Suprapubic skin (tissue), 4 donors: ENCODE measurements at places on chromosomes 12 and 14.

- DNase-seq = no peak
Measured at GRCh38 chr14:65850429-65851135, 438.1 kb downstream of the FUT8 start.

GRCh38 chr12:42992826-42993225 is 403.3 kb upstream of the PRICKLE1 start:
- DNase-seq = no peak

DNA sequence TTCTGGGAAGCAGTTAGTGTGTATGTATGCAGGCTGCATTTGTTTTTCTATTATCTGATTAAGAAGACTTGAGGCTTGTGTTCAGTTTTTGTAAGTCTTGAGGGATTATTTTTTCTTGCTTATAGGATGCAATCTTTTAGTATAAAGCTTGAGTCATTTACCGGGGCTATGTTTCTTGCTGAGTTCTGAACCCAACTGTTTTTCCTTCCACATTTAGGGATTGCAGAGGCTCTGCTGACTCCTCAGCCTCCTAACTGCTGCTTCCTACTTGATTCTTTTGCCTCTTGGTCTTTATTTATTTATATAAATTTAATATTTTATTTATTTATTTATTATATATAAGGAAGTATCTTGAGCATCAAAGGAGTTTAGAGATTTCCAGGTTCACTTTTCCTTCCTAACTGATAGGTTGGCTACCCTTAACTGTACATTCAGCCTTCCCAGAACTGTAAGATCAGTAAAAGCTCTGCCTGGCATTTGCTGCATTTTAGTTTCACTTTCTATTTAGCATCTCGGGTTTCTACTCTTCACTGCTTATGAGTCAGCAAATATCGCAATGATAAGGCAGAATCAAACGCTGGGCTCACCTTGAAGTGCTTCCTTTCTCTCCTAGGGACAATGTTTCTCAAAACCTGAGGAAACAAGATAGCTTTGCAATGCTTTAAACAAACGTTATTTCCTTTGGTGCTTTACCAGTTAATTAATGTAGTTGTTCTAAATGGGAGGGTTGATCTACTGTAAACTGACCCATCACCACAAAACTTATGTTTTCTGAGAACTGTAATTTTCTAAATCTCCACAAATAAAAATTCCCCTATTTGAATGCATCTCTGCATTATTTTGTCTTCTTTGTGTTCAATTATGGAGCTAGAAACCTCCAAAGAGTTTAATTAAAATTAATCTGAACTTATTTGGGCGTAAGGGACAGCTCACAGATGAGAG is 1183.7 kb upstream of the TMEM132C start:
- no peak for DNase-seq

GRCh38 chr14:63404906-63405305 is 86.2 kb upstream of the GPHB5 start:
- no peak for DNase-seq

DNA sequence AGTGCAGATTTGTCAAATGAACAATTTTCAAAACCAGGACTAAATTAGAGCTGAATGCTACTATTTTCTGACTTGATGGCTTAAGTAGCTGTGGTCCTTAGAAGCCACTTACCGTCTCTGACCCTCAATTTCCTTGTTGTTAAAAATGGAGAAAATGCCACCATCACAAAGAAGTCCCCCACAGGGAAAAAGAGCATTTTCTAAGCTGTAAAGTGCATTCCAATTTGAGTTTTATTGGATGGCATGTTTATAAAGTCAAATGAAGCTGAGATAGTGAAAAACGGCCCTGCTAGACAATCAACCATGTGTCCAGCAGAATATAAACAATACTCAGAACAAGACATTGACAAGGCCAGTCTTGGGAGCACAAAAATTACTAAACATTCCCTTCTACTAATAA is 53.6 kb downstream of the GOLGA5 start:
- DNase-seq = no peak

DNA sequence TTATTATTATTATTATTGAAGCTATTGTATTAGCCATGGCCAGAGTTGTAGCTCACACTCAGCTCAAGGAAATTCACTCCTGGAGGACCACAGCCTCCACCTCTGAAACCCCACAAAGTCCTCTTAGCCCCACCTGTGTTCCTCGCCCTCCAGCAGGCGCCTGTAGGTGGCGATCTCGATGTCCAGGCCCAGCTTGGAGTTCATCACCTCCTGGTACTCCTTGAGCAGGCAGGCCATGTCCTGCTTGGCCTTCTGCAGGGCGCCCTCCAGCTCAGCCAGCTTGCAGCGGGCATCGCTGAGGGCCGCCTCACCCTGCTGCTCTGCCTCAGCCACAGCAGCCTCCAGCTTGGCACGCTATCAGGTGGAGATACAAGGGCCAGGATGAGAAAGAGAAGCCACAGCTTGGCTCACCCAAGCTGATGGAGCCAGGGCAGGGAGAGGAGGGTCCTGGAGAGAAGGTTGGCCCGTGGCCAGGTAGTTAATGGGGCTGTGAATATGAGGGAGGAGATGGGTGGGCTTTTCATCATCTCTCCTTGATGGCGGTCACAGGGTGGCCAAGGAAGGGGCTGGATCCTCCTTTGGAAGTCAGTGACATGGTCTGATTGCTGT is 5.1 kb downstream of the KRT85 start:
- DNase-seq = no peak

DNA sequence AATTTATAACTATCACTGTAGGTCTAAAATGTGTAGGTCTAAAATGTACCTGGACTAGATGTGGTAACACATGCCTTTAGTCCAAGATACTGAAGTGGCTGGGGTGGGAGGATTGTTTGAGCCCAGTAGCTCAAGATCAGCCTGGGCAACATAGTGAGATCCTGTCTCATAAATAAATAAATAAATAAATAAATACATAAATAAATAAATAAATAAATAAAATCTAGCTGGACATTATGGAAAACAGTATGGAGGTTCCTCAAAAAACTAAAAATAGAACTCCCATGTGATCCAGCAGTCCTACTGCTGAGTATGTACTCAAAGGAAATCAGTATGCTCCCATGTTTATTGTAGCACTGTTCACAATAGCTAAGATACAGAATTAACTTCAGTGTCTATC is 24.0 kb downstream of the PDE3A start:
- no peak for DNase-seq

- DNase-seq = no peak
Measured at GRCh38 chr12:32390572-32391219, 8.7 kb upstream of the FGD4 start.

DNA sequence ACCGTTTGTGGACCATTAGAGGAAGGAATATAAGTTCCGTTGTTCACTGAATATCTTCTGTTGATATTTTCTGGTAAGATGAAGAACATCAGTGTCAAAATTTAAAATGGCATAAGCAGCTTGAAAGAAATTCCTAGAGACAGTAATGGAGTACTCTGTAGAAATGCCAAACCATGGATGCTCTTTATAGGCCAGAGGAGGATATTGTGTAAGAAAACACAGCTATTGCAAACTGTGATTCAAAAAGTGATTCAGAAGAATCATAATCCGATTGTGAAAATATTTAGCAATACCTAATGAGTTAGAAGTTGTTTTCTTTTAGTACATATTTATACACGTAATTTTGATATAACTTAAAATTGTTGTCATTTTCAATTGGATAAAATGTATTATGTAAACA is 102.8 kb downstream of the SLC16A7 start:
- DNase-seq = no peak

DNA sequence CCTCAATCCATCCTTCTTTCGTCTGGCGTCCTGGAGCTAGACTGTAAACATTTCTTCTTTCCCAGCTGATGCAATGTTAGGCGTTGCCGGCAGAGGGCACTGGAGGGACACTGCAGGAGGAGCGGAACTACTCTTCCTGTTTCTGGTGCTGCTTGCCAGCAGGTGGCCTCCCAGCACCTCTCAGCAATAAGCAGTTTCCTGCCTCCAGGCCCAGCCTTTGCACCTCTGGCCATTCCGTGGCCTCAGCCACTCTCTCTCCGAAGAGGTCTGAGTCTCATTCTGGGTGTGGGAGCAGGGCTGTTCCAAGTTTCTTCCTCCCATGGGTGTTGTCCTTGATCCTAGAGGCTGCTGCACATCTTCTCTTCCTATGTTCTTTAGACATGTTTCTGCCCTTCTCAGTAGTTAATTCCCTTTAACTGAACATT is 7.5 kb upstream of the ASPG start:
- peak; percentile 92 for DNase-seq

GRCh38 chr14:80428671-80429070 is 217.4 kb upstream of the DIO2 start:
- no peak for DNase-seq

GRCh38 chr12:53869500-53869899 is 69.1 kb upstream of the HOXC13 start:
- DNase-seq = no peak

DNA sequence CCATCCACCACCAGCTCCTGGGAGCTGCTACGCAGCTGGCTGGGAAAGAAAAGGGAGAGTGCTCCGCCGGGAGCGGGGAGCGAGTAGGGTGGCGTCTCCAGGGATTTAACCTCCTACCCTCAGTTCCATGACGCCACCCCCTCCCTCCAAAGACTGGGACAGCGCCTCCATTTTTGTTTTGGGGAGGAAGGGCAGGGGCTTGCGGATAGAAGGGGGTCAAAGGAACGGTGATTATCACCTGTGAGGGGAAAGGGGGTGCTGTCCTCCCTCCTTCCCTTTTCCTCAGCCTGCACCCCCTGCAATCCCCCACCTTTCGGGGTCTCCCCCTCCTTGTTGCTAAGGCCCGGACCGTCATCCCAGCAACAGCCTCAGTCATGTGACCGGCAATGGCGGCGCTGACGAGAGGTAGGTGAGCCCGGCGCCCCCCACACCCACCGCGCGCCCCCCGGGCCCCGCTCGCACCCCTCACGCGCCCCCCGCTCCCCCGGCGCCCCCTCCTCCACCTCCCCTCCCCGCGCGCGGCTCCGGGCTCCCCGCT is at the start of gene DTX3:
Gene DTX3, plus strand, starts transcription at position 371 of the 538 bp plus-strand sequence. CDS start 1,694 bp downstream, outside the sequence.
- DNase-seq = no peak

DNA sequence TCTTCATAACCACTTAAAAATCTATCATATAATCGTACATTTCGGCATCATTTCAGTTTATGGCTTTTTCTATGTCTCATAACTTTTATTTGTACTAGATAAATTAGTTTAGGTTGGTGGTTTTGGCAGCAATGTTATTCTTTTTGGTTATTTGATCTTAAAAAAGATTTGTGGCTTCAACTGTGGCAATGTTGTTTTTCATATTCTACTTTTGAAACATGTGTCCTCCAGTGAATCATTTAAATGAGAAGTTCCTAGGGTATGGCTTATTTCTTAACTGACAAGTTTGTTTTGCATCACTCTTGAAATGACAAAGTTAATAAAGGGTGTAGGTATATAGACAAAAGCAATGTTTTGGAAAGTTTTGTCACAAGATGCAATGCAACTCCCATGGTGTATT is 11.1 kb upstream of the KITLG start:
- no peak for DNase-seq

GRCh38 chr12:127277882-127278281 is 989.1 kb upstream of the TMEM132C start:
- DNase-seq = no peak

DNA sequence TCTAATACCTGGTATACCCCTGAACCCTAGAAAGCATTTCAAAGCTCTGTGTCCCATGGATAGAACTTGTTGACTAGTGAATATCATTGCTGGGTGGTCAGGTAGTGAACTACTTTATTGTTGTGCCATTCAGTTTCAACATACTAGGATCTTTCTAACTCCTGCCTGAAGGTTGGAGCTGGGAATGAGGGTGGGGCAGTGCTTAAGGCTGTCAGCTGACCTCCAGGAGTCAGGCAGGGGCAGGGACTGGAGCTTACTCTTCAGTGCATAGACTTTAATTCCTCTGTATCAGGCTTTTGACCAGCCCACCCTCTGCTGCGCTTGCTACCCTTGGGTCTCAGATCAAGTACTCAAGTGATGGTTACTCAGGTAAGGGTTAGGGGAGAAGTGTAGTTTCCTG is 102.6 kb upstream of the RFX4 start:
- DNase-seq = no peak

GRCh38 chr14:76904740-76905569 is 78.7 kb downstream of the LRRC74A start:
- DNase-seq = peak; percentile 85

- DNase-seq = no peak
Measured at GRCh38 chr12:39301422-39301821, 141.5 kb downstream of the KIF21A start.

- no peak for DNase-seq
Measured at GRCh38 chr12:42508913-42509460, 80.6 kb downstream of the PRICKLE1 start.

DNA sequence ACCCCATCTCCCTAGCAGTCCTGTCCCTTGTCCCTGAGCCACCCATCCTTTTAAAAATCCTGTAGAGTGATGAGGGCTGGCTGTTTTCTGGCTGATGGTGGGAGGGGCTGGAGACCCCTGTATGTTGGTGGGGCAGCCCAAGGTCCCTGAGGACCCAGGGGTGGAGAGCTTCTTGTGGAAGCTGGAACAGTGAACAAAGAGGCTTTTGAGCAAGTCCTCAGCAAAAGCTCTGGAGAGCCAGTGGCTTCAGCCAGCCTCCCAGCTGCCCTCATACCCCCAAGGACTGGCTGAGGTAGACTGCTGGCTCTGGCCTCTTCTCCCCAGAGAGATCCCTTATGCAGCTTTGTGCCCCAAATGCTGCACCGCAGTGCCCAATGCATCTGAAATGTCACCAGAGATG is 29.2 kb upstream of the COL2A1 start:
- DNase-seq = no peak

DNA sequence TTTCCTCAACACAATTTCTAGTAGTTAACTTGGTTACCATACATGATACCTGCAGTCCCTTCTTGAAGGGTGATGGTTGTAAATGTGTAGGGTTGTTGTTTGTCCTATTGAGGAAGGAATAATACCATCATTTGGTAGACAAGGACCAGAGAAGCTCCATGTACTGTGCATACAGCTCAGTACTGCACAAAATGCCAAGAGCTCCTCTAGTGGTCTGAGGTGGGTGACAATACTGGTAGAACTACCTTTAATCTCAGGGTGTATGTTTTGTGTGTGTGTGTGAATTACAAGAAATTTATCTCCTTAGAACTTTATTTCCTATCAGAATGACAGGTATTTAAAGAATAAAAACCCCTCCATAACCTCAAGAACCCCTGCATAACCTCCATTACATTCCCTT is 575.3 kb downstream of the TMTC2 start:
- DNase-seq = no peak

- no peak for DNase-seq
Measured at GRCh38 chr12:112870267-112870980, 36.3 kb upstream of the OAS1 start.

- DNase-seq = no peak
Measured at GRCh38 chr14:37594971-37595808, at the start of the genes FOXA1 and TTC6. FOXA1 (minus strand) TSS chr14:37595249; CDS start chr14:37594972, 277 bp downstream. TTC6 (plus strand) TSS chr14:37595629; CDS start chr14:37622065, 26,436 bp downstream.

- DNase-seq = no peak
Measured at GRCh38 chr12:41967668-41968500, 176.8 kb downstream of the GXYLT1 start.

- DNase-seq = no peak
Measured at GRCh38 chr14:70619708-70620107, 19.3 kb upstream of the MED6 start.

- no peak for DNase-seq
Measured at GRCh38 chr12:29283969-29284700, 96.8 kb downstream of the ERGIC2 start.

DNA sequence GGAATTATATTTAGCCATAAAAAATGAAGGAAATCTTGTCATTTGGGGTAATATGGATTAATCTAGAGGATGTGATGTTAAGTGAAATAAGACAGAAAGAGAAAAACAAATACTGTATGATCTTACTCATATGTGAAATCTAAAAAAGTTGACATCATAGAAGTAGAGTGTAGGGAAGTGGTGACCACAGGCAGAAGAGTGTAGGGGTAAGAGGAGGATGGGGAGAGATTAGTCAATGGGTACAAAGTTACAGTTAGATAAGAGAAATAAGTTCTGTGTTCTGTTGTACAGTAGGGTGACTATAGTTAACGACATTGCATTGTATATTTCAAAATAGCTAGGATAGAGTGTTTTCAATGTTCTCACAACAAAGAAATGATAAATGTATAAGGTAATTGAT is 87.0 kb downstream of the TSHR start:
- no peak for DNase-seq
